ENCODE measurements at places on chromosomes 2 and 18.

- no peak for DNase-seq
Observed at GRCh38 chr18:75344161-75344560, 83.3 kb downstream of the SMIM21 start.

- DNase-seq, result no peak
Observed at GRCh38 chr2:12442476-12442847, 274.3 kb upstream of the TRIB2 start.

GRCh38 chr2:12602661-12603060, 114.1 kb upstream of the TRIB2 start:
- no peak for DNase-seq

- no peak for DNase-seq
Observed at GRCh38 chr18:55339990-55340389, 248.0 kb downstream of the TCF4 start.

DNA sequence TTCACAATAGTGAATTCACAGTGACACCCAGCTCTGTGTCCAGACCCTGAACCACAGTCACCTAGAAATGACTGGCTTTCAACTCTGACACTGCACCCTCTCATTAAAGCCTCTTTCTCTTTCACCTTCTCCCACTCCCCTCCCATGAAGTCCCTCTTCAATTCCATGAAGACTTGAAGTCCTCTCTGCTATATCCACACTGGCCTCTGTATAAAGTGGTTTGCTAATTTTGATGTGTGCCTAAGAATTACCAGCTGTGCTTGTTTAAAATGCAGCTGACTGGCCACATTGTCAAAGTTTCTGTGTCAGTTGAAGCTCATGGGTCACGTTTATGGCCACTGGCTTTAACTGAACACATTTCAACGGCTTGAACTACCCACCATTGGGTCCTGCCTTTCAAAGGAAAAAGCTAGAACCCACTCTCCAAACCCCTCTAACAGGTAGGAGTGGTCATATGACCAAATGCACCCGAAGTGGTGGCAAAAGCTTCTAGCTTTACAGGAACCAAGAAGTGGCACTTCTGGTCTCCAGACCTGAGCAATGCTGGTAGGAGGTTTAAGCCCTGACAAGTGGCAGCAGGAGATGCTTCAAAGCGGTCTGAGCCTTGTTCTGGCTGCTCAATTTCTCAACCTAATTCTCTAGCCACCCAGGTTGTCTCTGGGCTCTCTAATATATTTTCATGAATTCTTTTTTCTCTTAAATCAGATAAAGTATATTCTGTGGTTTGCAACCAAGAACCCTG, 34.2 kb downstream of the B4GALT6 start:
- no peak for DNase-seq

GRCh38 chr2:217074576-217075255, 214.9 kb upstream of the TNP1 start:
- no peak for DNase-seq

DNA sequence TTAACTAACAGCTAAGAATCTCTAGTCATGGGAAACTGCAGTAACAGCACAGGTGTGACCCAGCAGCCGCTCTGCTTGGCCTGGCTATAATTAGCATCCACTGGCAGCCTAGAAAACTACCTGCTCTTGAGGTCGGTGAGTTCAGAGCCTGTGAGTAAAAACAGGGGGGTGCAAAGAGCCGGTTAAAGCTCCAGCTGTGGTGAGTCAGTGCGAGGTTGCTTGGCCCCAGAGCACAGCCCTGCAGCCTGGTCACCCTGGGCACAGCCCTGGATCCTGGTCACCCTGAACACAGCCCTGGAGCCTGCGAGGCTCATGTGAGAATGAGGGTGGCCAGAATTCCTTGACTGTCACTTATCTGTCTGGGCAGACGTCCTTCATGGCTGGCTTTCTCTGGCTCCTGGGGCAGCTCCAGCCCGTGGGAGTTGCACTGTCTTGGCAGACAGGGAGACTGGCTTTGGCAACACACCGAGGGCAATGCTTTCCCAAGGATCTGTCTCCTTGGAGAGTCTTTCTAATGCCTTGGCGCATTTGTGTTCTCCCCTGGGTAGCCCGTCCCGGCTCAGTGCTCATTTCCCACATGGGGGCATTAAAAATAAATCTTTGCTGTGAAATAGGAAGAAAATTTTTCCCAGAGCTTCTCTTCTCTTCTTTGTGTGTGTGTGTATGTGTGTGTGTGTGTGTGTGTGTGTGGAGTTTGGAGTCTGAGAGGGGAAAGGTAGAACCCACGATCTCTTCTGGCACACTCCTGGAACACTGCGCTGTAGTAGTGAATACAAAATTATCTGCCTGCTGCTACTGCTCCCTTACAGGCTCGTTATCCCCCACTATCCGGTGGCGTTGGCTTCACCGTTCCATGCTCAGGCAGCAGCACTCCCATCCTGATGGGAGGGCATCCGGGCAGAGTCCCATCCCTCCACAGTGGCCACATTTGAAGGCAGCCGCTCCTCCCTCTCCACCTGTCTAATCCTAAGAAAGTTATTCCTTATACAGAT, 250.2 kb upstream of the MEX3C start:
- no peak for DNase-seq

DNA sequence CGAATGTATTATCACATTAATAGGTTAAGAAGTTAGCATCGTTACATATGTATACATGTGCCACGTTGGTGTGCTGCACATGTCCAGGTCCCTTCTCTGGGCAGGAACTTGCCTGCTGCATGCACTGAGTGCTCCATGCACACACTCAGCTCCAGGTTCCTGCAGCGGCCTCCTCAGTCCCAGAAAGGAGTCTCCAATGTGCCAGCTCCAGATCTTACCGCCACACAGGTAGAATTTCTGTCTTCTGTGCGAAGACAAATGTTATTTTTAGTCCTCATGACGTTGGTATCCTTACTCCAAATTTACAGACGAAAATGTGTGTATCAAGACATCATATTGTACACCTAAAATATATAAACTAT, 127.1 kb downstream of the GALR1 start:
- no peak for DNase-seq

GRCh38 chr2:223860809-223861738, 23.7 kb upstream of the AP1S3 start:
- DNase-seq, result no peak

DNA sequence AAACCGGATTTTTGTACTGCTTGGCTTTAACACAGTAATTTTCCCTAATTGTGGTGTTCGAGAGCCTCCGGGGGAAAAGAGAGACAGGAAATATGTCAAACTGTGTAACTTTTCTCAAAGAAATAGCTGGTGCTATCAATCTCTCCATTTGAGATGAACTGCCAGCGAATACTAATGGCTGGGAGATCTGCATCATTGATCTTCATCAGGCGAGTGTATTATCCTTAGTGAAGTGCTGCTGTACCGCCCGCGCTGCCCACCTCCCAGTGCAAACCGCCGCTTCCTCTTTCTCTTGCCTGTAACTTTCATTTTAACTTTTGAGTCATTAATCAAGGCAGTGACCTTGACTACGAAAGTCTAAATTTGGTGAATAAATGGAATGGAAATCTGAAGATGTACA, 246.1 kb upstream of the ST6GAL2 start:
- DNase-seq, result no peak

DNA sequence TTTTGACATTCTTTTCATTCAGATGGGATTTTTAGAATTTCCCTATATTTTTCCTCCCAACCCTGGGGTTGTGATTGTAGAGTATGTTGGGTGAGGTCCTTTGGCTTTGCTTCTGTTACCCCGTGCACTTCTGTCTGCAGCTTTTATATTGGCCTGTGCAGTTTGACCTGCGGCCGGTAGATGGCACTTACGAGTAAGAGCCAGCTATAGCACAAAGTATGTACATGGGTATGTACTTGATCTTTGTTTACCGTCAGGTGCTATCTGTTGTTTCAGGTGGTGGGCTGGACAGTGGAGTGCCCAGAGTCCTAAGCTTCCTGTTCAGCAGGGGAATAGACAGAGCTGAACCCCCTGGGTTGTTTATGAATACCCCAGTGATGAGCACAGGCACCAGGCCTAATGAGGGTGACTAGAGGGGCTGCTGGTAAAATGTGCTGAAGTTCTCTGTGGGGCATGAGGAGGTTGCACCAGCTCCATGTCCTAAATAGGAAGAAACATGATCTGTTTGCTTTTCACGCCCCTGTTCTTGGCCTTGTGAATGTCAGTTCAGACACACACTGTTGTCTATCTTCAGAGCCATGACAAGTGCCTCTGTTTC, 58.9 kb upstream of the THUMPD2 start:
- no peak for DNase-seq

DNA sequence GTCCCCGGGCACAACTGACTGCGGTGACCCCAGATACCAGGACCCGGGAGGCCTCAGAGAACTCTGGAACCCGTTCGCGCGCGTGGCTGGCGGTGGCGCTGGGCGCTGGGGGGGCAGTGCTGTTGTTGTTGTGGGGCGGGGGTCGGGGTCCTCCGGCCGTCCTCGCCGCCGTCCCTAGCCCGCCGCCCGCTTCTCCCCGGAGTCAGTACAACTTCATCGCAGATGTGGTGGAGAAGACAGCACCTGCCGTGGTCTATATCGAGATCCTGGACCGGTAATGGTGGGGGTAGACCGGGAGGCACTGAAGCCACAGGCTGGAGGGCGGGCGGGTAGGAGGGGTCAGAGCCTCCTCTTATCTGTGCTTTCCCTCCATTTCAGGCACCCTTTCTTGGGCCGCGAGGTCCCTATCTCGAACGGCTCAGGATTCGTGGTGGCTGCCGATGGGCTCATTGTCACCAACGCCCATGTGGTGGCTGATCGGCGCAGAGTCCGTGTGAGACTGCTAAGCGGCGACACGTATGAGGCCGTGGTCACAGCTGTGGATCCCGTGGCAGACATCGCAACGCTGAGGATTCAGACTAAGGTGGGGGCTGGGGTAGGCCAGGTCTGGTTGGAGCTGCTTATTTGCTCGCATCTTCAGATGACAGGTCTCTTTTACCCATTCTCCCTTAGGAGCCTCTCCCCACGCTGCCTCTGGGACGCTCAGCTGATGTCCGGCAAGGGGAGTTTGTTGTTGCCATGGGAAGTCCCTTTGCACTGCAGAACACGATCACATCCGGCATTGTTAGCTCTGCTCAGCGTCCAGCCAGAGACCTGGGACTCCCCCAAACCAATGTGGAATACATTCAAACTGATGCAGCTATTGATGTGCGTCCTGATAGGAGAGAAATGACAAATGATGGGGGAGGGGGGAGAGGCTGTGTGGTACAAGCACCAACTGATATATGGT, 780 bp downstream of the HTRA2 start:
- no peak for DNase-seq

All from cortex of kidney (tissue), 1 donor.